Stimulated activated naive CD4-positive, alpha-beta T cell (primary cell): ENCODE measurements at places on chromosomes 1 and 21.

DNA sequence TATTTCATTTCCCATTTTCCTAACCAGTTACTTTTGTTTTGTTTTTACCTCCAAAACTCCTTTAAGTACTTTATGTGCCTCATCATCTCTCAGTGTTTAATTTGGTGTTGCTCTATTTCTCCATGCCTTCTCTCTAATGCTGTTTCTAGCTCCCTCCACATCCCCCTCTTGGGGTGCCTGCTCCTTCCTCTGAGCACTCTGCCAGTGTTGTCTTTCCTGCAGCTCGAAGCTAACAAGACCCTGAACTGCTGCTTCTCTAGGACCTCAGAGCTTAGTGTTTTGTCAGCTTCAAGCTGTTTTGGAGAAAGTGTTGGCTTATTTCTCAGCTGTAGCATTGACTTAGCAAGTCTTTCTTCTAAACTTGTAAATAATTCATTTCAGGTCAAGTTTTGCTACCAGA lies 290.6 kb downstream of the DPYD start:
- no peak for DNase-seq

DNA sequence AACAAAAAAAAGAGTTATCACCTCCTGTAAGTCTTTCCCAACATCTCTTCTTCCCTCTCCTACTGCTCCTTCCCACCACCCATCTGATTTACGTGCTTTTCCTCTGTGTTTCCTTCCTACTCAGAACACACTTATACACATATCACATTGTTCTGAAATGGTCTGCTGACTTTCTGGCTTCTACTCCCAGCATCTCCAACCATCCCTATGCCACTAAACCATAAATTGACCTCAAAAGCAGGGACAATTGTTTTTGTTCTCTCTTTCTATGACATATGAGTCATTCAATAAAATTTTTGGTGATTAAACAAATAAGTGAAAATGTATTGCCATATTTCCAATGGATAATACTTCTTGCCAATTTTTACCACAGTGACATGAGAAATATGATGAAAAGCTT lies 8.2 kb downstream of the GOLPH3L start:
- DNase-seq, result no peak

DNA sequence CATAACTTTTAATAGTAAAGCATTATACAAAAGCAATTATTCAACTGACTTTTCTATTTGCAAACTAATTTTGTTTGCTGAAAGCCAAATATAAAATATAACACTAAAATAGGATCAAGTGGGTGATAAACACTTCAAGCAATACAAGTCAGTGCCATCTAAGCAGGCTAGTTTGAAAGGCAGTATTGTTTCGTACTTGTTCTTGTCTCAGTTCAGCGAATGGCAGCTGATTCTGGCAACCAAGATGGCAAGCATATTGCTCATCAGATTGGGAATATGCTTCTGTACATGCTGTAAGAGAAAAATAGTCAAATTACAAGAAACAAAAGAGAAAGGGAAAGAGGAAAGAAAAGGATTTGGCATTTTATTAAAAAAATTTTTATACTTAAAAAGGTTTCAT lies 7.5 kb downstream of the TMEM59 start:
- DNase-seq, result no peak

DNA sequence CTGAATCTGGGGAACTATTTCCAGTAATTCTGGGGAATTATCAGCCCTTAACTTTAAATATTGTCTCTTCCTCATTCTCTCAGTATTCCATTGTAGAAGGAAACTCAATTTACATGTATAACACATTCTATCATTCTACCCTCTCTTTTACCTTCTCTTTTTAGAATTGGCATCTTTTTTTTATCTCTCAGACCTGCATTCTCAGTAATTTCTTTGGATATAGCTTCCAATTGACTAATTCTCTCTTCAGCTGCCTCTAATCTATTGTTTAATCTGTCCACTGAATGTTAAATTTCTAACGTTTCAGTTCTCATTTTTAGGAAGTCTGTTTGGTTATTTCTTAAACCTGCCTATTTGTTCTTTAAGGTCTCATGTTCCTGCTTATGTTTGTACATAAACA lies 33.0 kb downstream of the MAB21L3 start:
- no peak for DNase-seq

DNA sequence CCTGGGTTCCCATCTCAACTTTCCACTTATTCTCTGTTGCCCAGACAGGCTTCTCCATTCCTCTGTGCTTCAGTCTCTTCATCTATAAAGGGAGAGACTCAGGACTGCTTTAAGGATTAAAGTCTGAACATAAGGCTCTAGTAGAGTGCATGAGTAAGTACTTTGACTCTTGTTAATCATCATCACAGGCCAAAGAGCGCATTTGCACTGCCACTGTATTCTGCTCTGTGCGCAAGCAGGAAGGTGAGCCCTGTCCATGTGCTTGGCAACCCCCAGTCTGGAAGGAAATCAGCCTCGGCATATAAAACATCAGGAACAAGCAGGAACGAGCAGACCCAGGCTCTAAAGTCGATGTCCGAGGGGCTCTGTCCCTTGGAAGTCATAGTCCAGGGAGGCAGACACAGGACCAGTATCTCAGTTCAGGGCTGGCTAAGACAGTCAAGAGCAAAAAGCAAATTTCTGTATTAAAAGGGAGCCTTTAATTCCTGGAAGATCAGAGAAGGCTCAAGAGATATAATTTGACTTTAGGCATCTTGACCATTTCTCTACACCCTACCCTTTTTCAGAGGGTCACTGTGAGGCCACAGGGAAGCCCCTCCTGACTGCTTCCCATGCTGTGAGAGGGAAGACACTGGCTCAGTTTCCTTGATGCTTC lies 131.2 kb downstream of the TRABD2B start:
- DNase-seq, result no peak

- DNase-seq, result no peak
Observed at GRCh38 chr1:161439280-161440232, 65.7 kb upstream of the FCGR2A start.

GRCh38 chr21:34017039-34017961 lies 56.1 kb upstream of the MRPS6 start:
- DNase-seq, result no peak

DNA sequence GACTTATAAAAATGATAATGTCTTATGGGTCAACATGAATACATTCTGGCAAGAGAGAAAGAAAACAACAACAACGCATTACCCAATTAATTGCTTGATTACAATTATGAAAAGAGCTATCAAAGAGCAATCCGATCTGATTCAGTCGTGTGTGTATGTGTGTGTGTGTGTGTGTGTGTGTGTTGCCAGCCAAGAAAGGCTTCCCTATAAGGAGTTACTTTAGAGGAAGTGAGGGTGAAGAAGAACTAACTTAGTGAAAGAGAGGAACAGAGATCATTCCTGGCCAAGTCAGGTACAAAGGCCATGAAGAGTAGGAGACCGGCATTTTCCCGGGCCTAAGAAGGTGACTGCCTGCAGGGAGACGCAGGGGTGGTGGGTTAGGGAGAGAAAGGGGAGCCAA lies 9.4 kb downstream of the TMEM35B start:
- DNase-seq, result no peak

GRCh38 chr21:36816561-36817130 lies 117.7 kb downstream of the SIM2 start:
- no peak for DNase-seq

GRCh38 chr1:82923931-82924330 lies 1075.0 kb downstream of the TTLL7 start:
- no peak for DNase-seq

GRCh38 chr1:209708297-209708696 lies 3.7 kb downstream of the HSD11B1 start:
- no peak for DNase-seq
